ENCODE measurements at places on chromosomes 7 and 10.

DNA sequence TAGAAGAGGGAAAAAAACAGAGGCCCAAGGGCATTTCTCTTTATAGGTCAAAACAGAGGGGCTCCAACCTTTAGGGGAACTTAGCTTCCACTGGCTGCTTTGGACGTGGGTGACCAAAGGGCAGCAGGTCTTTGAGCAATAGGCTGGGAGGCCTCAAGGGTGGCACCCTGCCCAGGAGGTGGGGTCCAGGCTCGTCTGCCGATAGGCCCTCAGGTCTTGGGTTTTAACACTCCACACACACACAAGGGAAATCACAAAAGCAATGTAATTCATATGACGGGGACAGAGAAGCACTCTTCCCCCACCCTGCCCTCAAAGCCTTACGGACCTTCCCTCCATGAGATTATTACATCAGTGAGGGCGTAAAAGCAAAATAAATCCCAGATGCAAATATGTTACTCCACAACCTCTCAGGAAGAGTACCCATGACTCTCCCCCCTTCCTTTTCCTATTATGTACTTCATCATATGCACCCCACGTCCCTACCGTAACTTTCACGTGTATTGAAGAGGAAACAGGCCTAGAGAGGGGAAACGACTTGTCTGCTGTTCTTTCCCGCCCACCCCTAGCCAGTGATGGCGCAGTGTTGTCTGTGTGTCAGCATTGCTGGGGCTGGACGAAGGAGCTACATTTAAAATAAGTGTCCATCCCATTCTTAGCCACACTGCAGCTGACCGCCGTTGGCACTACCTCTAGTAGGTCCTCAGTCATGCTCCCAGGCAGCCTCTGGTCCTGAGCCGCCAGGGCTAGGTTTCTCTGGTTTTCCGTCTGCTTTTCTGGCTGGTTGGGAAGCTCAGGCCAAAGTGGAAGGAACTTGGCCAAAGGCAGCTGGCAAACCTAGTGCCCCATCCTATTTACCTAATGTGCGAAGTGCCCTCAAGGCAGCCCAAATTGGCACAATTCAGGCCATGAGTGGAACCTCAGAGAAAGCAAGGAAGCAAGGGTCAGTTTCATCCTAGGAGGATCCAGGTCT, 2.1 kb downstream of the PCBD1 start:
- no peak for DNase-seq

DNA sequence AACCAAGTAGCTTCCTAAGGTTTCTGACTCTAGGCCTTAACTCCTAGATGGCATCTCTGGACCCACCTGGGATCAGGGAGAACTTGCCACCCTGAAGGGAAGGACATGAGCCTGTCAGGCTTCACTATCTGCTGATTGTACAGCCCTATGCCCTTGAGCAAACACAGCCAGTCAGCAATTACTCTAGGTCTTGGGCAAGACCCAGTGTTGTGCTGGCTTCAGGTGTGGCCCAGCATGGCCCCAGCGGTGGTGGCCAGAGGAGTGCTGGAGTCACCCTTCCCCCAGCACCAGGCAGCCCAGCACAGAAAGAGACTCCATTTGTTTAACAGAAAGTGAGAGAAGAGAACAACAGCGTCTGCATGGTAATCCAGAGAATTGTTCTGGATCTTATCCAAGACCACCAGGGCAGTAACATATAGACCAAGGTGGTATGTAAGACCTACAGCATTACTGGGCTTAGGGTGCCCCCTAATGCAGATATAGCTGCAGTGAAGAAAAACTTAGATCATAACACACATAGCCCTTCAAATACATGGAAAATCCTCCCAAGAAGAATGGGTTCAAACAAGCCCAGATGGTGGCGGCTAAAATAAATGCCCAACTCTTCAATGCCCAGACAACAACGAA, 207.7 kb downstream of the MAGI2 start:
- no peak for DNase-seq

DNA sequence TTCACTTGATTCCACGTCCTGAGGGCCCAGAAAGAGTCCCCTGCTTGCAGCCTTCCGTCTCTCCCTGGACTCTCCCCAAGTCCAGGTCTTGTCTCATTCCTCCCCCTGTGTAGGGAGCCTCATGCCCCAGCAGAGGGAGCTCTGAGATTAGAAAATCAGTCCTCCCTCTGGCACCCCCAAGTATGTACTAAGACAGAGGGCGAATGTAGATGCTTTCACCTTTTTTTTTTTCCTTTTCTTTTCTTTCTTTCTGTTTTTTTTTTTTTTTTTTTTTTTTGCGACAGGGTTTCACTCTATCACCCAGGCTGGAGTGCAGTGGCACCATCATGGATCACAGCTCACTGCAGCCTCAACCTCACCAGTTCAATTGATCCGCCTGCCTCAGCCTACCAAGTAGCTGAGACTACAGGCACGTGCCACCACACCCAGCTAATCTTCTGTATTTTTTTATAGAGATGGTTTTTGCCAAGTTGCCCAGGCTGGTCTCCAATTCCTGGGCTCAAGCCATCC, 10.3 kb downstream of the SFXN3 start:
- no peak for DNase-seq

GRCh38 chr7:133365917-133366316, 113.0 kb downstream of the EXOC4 start:
- DNase-seq, result no peak

GRCh38 chr7:77415476-77415822, 700 bp downstream of the GSAP start:
- no peak for DNase-seq

- DNase-seq, result no peak
These were observed 743.4 kb downstream of the TNS3 start for GRCh38 chr7:46838463-46838862.

Measured in NCI-H524 treated with DMSO at 0.1 percent for 48 hours (cell line).